ENCODE measurements at places on chromosomes 6 and 20. TPM values are rescaled to one million over a fixed set of nuclear protein-coding genes. Genes with fewer than 3 reads are reported as not detected.

DNA sequence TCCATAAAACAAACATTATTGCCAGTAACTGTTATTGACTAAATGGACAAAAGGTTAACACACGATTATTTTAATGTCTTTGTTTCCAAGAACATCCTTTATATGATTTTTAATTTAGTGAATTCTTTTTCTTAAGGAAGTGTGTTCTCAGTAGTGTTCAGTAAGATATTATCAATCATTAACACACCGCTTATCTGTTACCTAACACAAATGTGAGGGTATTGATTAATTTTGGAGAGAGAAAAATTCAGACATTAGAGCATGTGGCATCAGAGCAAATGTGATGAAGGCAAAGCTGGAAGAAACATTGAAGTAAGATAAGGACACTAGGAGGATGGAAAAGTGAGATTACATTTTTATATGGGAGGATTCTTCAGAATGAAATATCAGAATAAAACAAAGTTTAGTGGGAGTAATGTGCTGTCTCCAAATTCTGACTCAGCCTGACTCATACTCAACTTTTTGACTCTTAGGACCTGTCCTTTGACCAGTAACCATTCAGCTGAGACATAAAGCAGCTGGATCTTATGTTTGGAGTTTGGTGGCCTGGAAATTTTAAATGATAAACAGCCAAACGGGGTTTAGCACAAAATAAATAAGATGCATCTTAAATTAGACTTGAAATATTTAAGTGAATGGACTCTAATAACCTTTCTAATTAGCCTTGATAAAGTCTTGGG is 348.6 kb downstream of the CD109 start:
- no peaks in the 10 kb centered on the region for H3K36me3 ChIP-seq
- no peaks in the 10 kb centered on the region for H3K27me3 ChIP-seq
- no peak for DNase-seq

DNA sequence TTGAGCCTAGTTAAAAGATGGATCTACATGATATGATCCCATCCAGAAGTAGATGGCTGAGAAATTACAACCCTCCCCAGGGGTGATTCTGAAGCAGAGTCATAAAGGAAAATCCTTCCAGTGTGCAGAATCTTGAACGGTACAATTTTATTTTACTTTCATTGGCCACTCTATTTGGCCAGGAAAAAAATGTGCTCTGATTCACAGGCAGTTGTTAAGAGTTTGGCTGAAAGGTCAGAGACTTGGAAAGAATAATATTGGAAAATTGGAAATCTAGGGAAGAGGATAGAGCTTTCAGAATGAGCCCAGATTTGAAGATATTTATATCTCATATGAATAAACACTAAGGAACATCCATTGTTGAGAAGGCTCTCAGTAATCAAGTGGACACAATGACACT is 1299.3 kb upstream of the GJE1 start:
- no peak for DNase-seq
- H3K4me1 ChIP-seq, result no peaks in the 10 kb centered on the region
- H3K36me3 ChIP-seq, result no peaks in the 10 kb centered on the region
- H3K27ac ChIP-seq, result no peak overlapping the region
- H3K4me3 ChIP-seq, result no peak overlapping the region

Gene OR2H2
- total RNA-seq, result not detected

DNA sequence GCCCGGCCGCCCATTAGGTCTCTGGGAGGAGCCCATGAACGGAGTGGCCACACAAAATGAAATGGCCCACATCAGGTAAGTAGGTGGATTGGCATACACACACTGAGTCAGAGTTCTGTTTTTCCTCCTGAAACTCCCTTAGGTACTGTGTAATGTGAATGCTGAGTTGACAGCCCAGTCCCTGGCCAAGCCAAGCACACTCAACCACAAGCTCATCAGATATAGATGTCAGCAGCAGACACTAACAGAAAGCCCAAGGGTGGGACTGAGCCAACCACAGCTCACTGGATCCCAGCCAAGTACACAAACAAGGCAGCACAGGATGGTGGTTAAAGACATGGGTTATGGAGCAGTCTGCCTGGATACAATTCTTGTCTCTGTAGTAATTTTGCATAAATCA is 403.4 kb downstream of the GJA1 start:
- no peaks in the 10 kb centered on the region for H3K36me3 ChIP-seq
- no peak overlapping the region for H3K27ac ChIP-seq
- H3K4me1 ChIP-seq, result no peaks in the 10 kb centered on the region
- H3K4me3 ChIP-seq, result no peak overlapping the region

- no peak overlapping the region for H3K27ac ChIP-seq
- peaks cover 24% of the 10 kb centered on the region for H3K4me1 ChIP-seq
- no peak overlapping the region for H3K4me3 ChIP-seq
- DNase-seq, result no peak
Observed at GRCh38 chr6:157853902-157854502, 31.0 kb downstream of the SNX9 start.

- H3K27ac ChIP-seq, result no peak overlapping the region
- peaks cover 13% of the 10 kb centered on the region for H3K4me1 ChIP-seq
- no peaks in the 10 kb centered on the region for H3K36me3 ChIP-seq
- no peak for DNase-seq
Observed at GRCh38 chr6:166448432-166448831, 65.7 kb upstream of the MPC1 start.

GRCh38 chr20:1500496-1500895 is 9.3 kb upstream of the SIRPB2 start:
- H3K27me3 ChIP-seq, result peaks cover 49% of the 10 kb centered on the region
- H3K36me3 ChIP-seq, result no peaks in the 10 kb centered on the region
- H3K4me1 ChIP-seq, result peaks cover 8% of the 10 kb centered on the region
- no peak overlapping the region for H3K4me3 ChIP-seq
- no peak for DNase-seq

DNA sequence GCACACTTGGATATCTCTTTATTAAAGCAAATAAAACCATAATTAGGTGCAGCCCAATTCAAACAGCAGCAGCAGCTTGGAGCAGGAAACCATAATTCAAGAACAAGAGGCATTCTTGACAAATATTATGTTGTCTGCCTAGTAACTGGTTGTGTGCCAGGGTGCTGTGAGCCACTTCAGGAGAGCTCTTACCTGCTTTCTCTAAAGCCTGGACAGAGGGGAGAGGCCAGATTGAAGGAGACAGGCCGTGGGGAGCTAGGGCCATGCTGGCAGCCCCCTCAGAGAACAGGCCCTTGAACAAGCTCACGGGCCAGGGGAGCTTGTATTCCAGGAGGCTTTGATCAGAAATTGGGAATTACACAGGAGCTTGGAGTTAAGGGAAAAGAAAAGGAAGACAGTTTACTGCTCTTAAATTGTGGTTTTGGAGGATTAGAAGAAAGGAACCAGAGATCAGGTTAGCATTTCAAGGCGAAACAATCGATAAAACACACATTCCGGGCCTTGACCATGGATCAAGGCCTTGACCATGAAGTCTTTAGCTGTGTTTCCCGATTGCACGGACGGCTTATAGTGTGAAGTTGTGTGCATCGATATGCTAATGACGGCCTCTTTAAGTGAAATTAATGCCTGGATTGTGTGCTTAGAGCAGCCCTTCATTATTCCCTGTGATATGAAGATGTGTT is 69.8 kb upstream of the NKX2-2 start:
- no peak for DNase-seq
- H3K4me1 ChIP-seq, result no peaks in the 10 kb centered on the region
- peaks cover 16% of the 10 kb centered on the region for H3K27me3 ChIP-seq
- no peak overlapping the region for H3K27ac ChIP-seq

DNA sequence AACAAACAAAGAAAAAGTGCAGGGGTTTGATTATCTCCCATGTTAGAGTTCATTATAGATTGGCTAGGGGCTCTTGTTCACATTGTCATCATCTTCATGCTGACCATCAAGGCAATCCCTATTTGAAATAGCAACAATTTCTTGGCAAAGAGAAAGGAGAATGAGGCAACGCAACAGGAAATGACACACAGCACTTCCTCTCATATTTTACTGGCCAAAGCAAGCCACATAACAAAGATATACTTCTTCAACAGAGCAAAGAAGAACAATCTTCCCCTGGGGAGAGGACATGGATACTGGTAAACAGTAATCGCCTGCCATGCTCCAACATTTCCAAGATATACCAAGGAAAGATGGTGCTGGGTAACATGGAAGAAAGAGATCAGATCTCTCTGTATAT is 29.8 kb downstream of the EPM2A start:
- H3K27me3 ChIP-seq, result no peaks in the 10 kb centered on the region
- H3K27ac ChIP-seq, result no peak overlapping the region
- no peak for DNase-seq
- no peak overlapping the region for H3K4me3 ChIP-seq
- no peaks in the 10 kb centered on the region for H3K36me3 ChIP-seq

GRCh38 chr20:7458459-7458858 is 481.8 kb downstream of the HAO1 start:
- no peaks in the 10 kb centered on the region for H3K27me3 ChIP-seq
- H3K36me3 ChIP-seq, result no peaks in the 10 kb centered on the region
- H3K4me1 ChIP-seq, result no peaks in the 10 kb centered on the region
- DNase-seq, result no peak
- H3K4me3 ChIP-seq, result no peak overlapping the region
- H3K27ac ChIP-seq, result no peak overlapping the region

- H3K4me1 ChIP-seq, result no peaks in the 10 kb centered on the region
- no peaks in the 10 kb centered on the region for H3K27me3 ChIP-seq
- no peak for DNase-seq
Observed at GRCh38 chr20:43563429-43563828, 4.6 kb downstream of the SGK2 start.

Gene FAM162B
- total RNA-seq, result not detected

DNA sequence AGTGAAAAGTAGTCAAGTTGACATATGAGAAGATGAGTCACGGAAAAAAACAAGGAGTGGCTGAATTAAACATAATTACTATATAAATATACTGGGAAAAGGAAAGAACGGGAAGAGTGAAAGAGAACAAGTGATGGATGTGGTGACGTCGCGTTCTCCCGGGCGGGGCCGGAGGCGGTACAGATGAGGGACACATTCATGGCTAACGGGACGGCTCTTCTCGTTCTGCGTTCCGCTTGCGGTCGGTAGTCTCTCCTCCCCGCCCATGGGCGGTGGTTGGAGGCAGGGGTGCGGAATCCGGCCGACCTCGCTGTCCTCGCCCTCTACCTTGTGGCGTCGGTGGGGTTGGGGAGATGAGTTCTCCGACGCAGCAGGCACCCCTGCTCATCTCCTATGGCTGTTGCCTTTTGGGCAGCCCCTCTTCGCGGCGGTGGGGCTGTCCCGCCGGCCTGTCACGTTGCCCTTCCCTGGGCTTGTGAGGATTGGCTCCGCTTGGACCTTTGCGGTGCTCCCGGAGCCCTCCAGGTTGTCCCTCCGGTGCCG is 22.5 kb downstream of the HLA-G start:
- peak; percentile 44 for DNase-seq
- no peaks in the 10 kb centered on the region for H3K36me3 ChIP-seq
- H3K4me1 ChIP-seq, result peaks cover 31% of the 10 kb centered on the region
- H3K4me3 ChIP-seq, result peak overlapping the region; percentile 36
- H3K27me3 ChIP-seq, result peaks cover 61% of the 10 kb centered on the region

DNA sequence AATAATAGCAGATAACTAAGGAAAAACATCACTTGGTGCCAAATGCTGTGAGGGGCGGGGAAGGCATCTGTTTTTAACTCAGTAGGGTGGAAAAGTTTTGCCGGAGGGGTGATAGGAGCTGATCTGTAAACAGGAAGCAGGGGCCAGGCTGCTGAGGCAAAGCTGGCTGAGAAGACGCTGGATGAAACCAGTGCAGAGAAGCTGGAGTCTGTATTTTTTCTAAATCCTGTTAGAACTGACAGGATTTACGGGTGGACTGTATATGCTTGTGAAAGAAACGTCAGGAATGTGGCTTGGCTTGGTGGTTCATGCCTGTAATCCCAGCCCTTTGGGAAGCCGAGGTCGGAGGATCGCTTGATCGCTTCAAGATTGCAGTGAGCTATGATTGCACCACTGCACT is 5.6 kb downstream of the PCMTD2 start:
- DNase-seq, result peak; percentile 41
- peaks cover 29% of the 10 kb centered on the region for H3K36me3 ChIP-seq
- no peaks in the 10 kb centered on the region for H3K27me3 ChIP-seq
- peak overlapping the region; percentile 35 for H3K4me3 ChIP-seq
- H3K27ac ChIP-seq, result peak overlapping the region; percentile 83

- no peaks in the 10 kb centered on the region for H3K36me3 ChIP-seq
- H3K4me3 ChIP-seq, result no peak overlapping the region
- no peak for DNase-seq
- no peaks in the 10 kb centered on the region for H3K27me3 ChIP-seq
Observed at GRCh38 chr6:169974663-169975062, 223.2 kb downstream of the ERMARD start.

- no peaks in the 10 kb centered on the region for H3K4me1 ChIP-seq
- no peaks in the 10 kb centered on the region for H3K27me3 ChIP-seq
- no peak overlapping the region for H3K4me3 ChIP-seq
- no peak overlapping the region for H3K27ac ChIP-seq
- H3K36me3 ChIP-seq, result no peaks in the 10 kb centered on the region
Observed at GRCh38 chr6:55729665-55730064, 145.7 kb downstream of the BMP5 start.

Gene EYS
- total RNA-seq, result not detected

- H3K4me3 ChIP-seq, result peak overlapping the region; percentile 63
- H3K27ac ChIP-seq, result peak overlapping the region; percentile 76
- peaks cover 56% of the 10 kb centered on the region for H3K4me1 ChIP-seq
- DNase-seq, result no peak
Observed at GRCh38 chr6:36955671-36956445, 1.3 kb downstream of the PI16 start.

GRCh38 chr6:165274611-165275010 is 34.8 kb downstream of the C6orf118 start:
- H3K27me3 ChIP-seq, result no peaks in the 10 kb centered on the region
- no peak for DNase-seq
- H3K4me3 ChIP-seq, result no peak overlapping the region
- no peak overlapping the region for H3K27ac ChIP-seq

Gene PAK5
- total RNA-seq, result not detected

GRCh38 chr6:7888587-7889357 is 21.8 kb downstream of the TXNDC5 start:
- H3K27me3 ChIP-seq, result no peaks in the 10 kb centered on the region
- no peaks in the 10 kb centered on the region for H3K4me1 ChIP-seq
- H3K27ac ChIP-seq, result no peak overlapping the region
- no peak for DNase-seq

Gene FRMD1
- total RNA-seq, result not detected

Gene SLC17A1
- not detected for total RNA-seq

Gene RTEL1
- total RNA-seq, result 58.9 TPM

Gene SASH1
- 0.47 TPM for total RNA-seq

Gene HDGFL1
- not detected for total RNA-seq

DNA sequence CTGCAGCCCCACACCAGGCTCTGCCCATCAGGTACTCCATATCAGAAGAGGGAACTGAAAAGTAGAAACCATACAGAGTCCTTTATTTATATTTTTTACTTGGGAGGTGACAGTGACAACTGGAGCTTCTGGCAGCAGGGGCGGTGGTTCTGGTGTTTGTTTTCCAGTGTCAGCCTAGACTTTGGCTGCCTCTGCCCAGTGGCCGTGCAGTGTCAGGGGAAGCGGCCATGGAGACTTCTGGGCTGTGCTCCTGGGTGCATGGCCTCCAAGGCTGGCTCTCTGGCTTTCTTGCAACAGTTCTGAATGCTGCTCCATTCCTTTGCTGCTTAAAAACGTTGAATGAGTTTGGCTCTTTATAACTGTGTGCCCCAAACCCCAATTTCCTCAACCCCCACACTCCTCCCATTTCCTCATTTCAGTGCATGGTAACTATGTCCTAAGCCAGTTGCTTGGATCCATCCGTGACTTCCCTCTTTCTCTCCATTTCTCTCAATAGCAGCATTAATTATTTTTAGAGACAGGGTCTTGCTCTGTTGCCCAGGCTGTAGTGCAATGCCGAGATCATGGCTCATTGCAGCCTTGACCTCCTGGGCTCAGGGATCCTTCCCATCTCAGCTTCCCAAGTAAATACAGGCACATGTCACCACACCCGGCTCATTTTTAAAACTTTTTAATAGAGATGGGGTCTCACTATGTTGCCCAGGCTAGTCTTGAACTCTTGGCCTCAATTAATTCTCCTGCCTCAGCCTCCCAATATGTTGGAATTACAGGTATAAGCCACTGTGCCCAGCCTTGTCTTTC is 141.1 kb upstream of the SGK1 start:
- peaks cover 4% of the 10 kb centered on the region for H3K4me1 ChIP-seq
- H3K27me3 ChIP-seq, result no peaks in the 10 kb centered on the region
- no peaks in the 10 kb centered on the region for H3K36me3 ChIP-seq
